ENCODE measurements at places on chromosomes 6 and 20.

- DNase-seq, result no peak
Observed at GRCh38 chr6:141313986-141314385, 818.7 kb upstream of the GJE1 start.

DNA sequence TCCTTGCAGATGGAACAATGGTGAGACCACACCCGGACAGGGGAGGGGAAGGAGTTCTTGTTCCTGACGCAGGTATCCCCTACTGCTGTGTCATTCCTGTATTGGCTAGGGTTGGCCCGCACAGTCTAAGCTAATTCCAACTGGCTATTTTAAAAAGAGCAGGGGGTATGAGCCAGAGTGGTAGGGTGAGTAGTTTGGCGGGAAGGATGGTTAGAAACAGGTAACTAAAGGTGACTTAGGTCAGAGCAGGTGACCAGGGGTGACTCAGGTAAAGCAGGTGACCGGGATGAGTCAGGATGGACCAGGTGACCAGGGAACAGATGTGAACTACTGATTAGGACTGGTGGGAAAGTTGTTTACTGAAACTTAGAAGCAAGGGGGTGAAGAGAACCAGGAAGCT, 58.0 kb downstream of the ZNF292 start:
- no peak for DNase-seq

DNA sequence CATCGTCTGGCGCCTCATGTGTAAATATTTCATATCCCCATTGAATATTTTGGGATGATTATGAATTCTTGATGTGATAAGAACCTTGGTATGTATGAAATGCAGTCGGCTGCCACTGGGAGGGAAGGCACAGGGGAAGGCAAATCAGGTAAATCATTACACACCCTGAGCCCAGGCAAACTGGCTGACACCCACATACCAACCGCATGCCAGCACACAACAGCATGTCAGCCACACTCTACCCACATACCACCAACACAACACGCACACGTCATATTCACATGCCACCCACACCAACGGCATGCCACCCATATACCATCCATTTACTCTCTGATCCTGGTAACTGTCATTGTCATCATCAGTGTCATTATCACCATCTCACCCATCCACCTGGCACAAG, 28.3 kb upstream of the MDGA1 start:
- DNase-seq, result peak; percentile 31

DNA sequence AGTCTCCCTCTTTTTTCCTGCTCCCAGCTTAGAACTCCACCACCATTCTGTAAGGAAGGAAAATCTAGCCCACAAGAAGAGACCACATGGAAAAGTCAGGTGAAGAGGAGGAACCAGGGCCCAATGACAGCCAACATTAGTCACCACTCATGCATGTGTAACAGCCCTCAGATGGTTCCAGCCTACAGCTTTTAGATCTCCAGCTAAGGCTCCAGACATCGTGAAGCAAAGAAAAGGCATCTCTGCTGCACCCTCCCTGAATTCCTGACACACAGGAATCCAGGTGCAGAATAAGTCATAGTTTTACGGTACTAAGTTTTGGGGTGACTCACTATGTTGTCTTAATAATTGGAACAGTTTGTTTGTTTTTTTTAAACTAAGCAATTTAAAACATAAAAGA, 25.5 kb downstream of the DCDC2 start:
- DNase-seq, result peak; percentile 13

All from fibroblast of skin of abdomen (primary cell).